ENCODE measurements at places on chromosomes 5 and 9.
A peak's percentile ranks its signal among the peaks of the same experiment; 100 is the strongest.

DNA sequence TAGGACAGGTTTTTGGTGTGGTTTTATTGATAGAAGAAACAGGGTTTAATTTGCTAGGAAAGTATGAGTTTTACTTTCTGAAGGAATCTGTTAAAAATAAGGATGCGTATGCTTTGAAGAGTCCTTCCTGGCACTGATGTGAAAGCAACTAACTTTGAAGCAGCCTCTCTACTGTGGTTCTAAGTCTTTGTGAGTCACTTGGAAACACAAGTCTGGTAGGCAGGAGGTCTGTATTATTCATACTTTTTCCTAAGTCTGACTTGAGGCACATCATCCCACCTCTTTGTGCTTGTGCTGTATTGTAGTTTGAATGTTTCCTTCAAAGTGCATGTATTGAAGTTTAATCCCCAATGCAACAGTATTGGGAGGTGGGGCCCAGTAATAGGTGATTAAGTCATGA, 129.0 kb downstream of the TAF11L14 start:
- DNase-seq = no peak

GRCh38 chr9:120536094-120536493, 43.9 kb downstream of the CDK5RAP2 start:
- DNase-seq = no peak

DNA sequence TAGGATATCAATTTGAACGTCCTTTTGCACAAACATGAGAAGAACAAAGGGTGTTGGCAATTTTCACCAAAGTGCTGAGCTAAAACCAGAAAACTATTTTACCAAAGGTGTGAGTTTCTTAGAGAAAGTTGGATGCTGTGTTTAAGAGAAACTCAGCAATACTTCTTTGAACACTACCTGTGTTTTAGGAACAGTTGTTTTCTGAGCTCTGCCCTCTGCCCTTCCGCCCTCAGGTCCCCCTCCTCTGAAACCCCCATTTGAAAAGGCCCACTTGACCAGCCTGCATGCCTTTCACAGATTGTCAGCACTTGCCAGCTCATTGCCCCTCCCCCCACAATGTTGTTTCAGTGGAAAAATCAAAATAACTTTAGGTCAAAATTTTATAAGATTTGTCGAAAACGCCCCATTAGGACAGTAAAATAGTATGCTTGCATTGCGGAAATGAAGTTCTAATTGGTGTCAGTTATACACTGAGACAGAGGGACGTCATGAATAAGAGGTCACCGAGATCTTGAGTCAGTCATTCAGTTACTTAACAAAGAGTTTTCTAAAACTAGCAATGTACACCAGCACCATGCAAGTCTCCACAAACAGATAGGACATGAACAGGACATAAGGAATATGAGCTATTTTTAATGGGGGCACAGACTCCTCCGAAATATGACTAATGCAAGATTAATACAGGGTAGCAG, 61.9 kb upstream of the IL7R start:
- no peak for DNase-seq

DNA sequence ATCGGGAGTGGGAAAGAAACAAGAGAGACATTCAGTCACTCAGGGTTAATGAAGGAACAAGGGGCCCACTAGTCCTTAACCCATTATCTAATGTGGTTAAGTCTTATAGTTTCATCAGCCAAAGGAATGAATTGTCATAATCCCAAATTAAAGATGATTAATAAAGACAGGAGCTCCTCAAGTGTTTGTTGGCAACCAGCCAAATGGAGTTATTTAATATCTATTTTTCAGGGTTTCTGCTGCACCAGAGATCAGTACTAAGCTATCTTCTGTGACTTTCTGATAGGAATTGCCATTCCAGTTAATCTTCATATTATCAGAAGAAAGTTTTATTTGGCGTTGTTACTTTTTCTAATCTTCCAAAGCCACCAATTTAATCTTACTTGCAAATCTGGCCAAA, 34.0 kb upstream of the FCHO2 start:
- DNase-seq = no peak

DNA sequence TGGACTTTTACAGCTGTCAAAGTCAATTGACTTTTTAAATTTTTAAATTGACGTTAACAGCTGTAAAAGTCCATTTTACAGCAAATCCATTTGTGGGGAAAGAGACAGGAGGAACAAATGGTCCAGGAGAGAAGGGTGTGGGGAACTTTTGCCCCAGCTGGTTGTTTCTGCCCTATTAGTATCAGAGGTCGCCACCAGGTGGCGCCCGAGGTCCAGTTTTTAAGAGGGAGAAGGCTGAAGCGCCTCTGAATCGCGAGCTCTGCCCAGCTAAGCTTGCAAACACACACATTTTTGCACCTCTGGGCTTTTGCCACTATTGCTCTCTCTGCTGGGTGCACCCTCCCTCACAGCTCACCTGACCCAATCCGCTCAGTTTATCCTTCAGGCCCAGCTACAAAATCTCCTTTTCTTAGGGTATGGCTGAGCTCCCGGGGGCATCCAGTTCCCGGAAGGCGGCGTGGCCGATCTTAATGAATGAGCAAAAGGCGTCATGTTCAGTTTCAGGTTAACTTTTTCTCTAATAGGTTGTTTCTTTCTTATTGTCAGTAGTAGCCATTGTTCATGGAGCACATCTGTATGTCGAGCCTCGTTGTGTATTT, 6.3 kb upstream of the TTLL11 start:
- DNase-seq = peak; percentile 24

DNA sequence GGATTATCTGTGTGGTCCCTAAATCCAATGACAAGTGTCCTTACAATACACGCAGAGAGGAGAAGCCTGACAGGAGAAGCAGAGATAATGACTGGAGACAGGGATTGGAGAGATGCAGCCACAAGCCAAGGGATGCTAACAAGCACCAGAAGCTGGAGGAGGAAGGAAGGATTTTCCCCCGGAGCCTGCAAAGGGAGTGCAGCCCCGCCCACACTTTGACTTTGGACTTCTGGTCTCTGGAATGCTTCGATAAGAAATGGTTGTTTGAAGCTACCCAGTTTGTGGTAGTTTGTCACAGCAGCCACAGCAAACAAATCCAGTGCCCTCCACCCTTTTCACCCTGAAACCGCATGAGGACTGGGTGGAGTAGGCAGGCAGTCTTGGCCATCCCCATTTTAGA, 77.2 kb upstream of the BOD1 start:
- DNase-seq = no peak

- DNase-seq = no peak
Measured at GRCh38 chr5:3598769-3599211, 3.2 kb downstream of the IRX1 start.

DNA sequence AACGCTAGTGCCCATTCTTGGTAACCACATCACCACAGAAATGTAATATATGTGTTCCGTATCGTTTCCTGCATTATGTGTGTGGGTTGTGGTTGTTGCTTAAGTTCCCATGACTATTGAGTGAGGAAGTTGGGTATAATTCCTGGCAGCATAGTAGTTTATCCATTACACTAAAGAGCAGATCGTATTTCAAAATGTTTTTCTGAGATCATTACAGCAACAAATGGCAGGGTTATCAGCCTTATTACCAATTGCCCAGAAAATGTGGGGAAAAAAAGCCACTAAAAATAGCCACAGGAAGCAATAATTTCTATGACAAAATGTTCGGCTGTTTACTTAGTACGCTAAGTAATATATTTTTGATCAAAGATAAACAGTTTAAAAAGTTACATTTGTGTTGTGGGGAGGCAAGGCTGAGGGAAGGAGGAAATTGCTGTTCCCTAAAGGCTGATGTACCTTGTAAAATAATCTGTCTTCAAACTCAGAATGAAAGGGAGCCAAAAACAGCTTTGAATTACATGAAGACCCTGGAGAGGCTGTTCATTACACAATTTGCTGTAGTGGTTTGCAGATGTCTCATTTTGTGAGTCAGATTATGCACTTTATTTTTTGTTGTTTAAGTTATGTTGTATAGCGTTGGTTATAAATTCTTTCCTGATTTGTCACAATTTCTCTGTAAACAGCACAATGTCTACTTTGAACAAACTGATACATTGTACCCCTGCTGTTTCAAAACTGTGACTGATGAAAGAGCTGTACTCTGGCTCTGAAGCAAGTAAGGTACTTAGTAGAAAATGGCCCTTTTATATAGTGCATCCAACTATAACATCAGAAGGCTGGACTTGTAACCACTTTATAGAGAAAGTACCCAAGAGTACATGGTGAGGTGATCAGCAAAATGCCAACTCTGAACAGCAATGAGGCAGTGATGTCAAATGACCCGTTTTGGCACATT, 1028.5 kb downstream of the NR2F1-AS1 start:
- peak; percentile 76 for DNase-seq

DNA sequence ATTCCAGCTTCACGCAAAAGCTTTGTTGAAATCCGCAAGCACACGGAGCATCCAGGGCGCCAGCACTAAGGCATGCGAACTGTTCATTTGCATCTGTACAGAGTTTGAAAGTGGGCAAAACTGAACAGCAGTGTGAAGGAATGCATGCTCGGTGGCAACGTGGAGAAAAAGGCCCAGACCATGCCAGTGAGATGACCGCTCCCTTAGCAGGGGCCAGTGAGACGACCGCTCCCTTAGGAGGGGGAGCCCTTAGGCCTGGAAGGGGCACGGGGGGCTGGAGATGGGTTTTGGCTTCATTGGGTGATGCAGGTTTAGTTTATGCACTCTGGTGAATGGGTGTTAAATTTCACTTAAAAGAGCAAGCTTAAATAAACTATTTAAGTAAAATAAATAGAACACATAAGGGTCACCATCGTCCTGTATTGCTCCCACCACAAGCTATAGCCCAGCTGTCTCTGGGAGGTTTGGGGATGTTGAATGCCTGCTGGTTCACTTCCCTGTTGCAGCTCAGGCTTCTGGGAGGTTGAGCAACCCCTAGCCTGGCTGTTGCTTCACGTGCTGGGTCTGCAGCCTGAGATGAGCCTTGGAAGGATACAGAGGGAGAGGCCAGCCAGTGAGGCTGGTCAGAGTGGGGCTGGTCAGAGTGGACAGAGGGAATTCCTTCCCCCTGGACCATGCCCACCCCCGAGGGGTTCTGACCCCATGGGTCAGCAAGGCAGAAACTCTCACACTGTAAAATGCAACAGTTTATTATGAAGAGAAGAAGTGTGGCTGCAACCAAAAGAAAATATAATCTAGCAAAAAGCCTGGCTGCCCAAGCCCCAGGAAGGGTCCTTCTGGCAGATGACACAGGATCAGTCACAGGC, 4.6 kb upstream of the FCN1 start:
- no peak for DNase-seq

GRCh38 chr5:82754759-82755158, 322.4 kb downstream of the TMEM167A start:
- DNase-seq = no peak

- no peak for DNase-seq
Measured at GRCh38 chr9:98356953-98357690, 101.7 kb upstream of the TBC1D2 start.

GRCh38 chr9:6133346-6134063, 82.1 kb upstream of the IL33 start:
- DNase-seq = no peak

DNA sequence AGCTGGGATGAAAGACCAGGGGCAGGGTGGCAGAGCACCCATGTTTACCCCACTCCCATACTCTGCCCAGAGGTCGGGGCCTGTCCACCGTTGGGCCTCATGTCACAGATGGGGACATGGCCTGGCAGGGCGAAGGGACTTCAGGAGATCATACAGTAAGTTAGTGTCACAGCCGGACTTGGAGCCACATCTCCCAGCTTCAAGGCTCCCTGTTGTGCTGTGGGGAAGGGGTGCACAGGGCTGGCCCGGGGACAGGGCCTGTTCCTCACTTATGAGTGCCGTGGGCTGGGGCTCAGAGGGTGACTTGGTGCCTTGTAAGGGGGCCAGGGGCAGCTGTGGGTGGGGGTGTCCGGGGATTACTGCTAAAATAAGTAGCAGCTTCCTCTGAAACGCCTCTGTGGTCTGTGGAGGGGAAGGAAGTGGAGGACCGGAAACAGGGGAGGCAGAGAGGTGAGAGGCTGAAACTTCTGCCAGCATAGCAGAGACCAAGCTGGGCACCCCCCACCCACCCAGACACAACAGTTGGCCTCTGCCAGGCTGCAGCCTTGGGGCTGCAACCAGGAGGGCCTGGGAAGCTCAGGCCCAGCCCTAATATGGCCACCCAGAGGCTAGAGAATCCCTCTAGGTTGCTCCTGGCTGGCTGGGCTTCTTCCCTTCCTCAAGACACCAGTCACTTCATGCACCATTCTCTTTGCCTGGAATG, 41.1 kb upstream of the NEK6 start:
- no peak for DNase-seq

- no peak for DNase-seq
Measured at GRCh38 chr9:84278130-84278529, 62.4 kb downstream of the SLC28A3 start.

DNA sequence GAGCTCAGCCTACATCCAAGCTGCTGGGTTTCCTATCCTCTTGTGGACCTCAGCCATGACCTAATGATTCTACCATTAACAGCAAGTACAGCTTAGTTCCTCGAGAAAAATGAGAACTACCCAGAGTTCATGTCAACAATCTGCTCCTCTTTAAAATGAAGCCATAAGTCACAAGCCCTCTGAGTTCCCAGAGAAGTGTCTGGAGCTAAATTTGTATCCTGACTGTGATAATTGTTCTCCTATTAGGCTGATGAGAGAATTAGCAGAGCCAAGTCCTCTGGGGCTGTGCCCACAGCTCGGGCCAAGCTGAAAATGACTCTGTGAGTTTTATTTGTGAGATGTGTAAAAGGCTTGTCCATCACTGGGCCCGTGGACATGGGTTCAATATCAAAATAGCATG, 145.1 kb upstream of the SMIM23 start:
- no peak for DNase-seq

DNA sequence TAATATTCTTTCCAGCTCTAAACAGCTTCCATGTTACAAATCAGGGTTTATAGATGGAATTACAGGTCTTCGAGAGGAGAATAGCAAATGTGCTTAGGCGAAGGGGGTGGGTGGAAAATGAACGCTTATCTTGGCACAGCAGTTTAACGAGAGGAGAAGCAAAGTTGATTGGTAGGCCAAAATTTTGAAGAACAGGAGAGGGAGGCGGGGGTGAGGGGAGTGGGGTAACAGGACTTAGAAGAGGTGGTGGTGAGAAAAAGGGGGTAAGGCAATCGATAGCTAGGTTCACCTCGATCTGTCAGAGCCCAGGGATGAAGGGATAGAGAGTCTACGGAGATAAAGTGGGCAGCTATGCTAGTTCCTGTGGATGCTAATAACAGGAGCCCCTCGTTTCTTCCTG, 764 bp downstream of the ANKRA2 start:
- no peak for DNase-seq

DNA sequence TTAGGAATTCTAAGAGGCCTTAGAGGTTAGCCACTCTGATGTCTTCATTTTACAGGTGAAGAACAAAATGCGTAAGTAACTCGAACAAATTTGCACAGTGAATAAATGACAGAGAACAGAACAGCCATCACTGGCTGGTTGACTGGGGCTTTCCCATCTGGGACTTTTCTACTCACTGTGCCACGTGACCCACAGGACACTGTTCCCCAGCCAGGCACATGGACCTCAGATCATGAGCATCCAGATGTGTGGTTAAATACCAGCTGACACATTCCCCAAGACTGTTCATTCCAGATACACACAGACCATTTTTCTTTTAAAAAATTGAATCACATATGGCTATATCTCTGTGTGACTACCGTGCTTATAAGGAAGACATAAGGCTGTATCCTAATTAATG, 25.8 kb upstream of the MED10 start:
- no peak for DNase-seq

GRCh38 chr9:137167277-137167746, 2.5 kb downstream of the LRRC26 start:
- DNase-seq = no peak
